ENCODE measurements at places on chromosomes 16 and 17.

- no peak for DNase-seq
Observed at GRCh38 chr16:49021136-49021535, 260.5 kb downstream of the CBLN1 start.

DNA sequence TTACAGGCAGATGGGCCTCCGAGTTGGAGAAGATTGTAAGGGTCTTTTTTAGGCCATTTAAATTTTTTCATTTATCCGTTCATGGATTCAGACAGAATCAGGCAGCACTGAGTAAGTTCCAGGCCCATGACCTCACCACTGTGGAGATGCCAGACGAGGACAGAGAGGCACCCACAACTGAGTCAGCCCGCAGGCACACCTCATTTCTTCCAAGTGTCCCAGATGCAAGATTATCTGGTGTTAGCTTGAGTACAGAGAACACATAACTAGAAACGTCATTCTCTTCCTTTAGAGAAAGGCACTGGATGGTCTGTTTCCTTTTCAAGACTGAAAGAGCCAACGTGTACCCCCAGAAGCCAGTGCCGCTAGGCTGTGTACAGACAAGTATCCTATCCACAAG, 16.9 kb downstream of the CLEC16A start:
- no peak for DNase-seq

DNA sequence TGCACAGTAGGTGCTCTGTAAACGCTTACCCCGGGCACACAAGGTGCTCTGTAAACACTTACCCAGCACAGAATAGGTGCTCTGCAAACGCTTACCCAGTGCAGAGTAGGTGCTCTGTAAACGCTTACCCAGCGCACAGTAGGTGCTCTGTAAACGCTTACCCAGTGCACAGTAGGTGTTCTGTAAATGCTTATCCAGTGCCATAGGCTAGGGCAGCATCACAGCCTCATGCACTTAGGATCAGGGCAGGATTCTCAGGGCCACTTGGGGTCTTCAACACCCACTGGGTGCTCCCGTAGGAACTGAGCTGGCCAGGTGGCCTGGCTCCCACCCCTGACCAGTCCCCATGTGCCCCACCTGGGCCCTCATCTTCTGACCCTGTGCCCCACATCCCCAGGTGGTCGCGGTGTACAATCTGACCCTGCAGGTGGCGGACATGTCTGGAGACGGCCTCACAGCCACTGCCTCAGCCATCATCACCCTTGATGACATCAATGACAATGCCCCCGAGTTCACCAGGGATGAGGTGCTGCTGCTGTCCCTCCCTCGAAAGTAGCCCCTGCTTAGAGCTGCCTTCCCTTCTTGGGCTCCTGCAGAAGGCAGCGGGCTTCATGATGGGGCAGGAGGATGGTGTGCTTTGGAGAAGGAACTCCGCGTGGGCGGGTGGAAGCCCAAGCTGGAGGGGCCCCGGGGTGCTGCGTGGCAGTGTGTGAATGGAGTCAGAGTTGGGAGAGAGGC, 13.1 kb downstream of the SLC22A31 start:
- no peak for DNase-seq

DNA sequence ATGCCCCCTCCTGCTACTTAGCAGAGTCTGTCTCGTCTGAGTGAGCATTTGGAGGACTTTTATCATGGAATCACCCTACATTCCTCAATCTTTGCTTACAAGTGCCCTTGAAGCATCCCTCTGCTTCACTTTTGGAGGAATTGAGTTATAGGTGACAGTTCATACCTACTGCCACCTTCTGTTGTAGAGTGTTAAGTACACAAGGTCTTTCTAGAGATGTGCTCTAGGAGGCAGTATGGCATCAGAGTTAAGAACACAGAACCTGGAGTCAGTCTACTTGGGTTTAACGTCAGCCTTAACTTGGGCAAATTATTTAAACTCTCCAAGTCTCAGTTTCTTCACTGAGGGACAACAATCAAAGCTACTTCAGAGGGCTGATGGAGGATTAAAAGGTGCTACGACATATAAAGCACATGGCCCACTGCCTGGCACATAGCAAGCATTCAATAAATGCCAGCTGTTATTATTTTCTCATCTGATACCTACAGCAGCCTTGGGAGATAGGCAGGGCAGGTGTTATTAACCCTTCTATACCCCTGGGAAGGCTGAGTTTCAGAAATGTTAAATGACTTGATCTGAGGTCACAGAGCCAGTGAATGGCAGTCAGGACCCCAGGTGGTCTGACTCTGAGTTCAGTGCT, 62.2 kb downstream of the UTP18 start:
- no peak for DNase-seq

All from ascending aorta (tissue), 2 donors.